ENCODE measurements at places on chromosomes 16 and 17. TPM values are rescaled to one million over a fixed set of nuclear protein-coding genes. Genes with fewer than 3 reads are reported as not detected.

SLFN14 gene
- 3.2 TPM for total RNA-seq

COX6A2 gene
- not detected for total RNA-seq

OR1A1 gene
- total RNA-seq: not detected

- no peak overlapping the region for H3K4me3 ChIP-seq
- H3K27me3 ChIP-seq: peaks cover 11% of the 10 kb centered on the region
- H3K27ac ChIP-seq: no peak overlapping the region
- H3K36me3 ChIP-seq: no peaks in the 10 kb centered on the region
These were observed 5.6 kb upstream of the CXCL16 start for GRCh38 chr17:4744999-4745969.

- H3K27me3 ChIP-seq: no peaks in the 10 kb centered on the region
- no peaks in the 10 kb centered on the region for H3K4me1 ChIP-seq
- H3K36me3 ChIP-seq: no peaks in the 10 kb centered on the region
- no peak overlapping the region for H3K4me3 ChIP-seq
- no peak for DNase-seq
- no peak overlapping the region for H3K27ac ChIP-seq
These were observed 619.3 kb downstream of the TP53TG3F start for GRCh38 chr16:34078691-34079090.

DNA sequence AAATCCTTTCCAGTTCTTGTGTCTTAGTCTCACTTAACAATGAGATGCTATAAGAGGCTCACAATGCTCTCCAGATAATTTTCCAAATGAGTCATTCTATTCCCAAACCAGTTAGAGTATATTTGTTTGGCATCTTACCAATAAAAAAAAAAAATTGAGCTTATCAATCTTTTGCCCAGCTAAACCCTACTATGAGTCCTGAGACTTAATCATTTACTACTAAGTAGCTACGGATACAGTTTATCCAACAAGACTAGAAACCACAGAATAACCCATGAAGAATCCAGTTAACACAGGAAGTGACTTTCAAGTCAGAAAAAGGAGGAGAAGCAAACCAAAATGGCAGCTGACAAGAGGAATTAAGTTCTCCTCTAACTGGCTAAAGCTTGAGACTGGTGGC is 330.3 kb upstream of the XYLT1 start:
- H3K4me1 ChIP-seq: no peaks in the 10 kb centered on the region
- no peaks in the 10 kb centered on the region for H3K36me3 ChIP-seq
- DNase-seq: no peak
- H3K27ac ChIP-seq: no peak overlapping the region

- H3K4me1 ChIP-seq: peaks cover 68% of the 10 kb centered on the region
- DNase-seq: no peak
- no peak overlapping the region for H3K4me3 ChIP-seq
- H3K27ac ChIP-seq: no peak overlapping the region
- no peaks in the 10 kb centered on the region for H3K36me3 ChIP-seq
These were observed 1.8 kb upstream of the SLC4A1 start for GRCh38 chr17:44269535-44270240.

DNA sequence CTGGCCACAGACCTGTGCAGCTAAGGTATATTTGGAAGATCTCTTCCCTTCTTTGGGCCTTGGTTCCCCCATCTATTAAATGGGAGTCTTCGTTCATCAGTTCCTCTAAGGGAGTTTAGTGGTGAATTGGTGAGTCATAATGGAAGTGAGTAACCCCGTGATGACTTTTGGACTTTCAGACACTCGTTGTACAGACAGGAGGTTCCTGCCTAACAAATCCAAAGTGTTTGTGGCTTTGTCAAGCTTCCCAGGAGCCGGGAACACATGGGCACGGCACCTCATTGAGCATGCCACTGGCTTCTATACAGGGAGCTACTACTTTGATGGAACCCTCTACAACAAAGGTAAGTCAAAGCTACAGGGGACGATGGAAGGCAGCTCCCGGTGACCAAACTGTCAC is 40.4 kb downstream of the WSCD1 start:
- H3K27me3 ChIP-seq: no peaks in the 10 kb centered on the region
- no peak overlapping the region for H3K4me3 ChIP-seq
- DNase-seq: no peak
- H3K4me1 ChIP-seq: no peaks in the 10 kb centered on the region

DNA sequence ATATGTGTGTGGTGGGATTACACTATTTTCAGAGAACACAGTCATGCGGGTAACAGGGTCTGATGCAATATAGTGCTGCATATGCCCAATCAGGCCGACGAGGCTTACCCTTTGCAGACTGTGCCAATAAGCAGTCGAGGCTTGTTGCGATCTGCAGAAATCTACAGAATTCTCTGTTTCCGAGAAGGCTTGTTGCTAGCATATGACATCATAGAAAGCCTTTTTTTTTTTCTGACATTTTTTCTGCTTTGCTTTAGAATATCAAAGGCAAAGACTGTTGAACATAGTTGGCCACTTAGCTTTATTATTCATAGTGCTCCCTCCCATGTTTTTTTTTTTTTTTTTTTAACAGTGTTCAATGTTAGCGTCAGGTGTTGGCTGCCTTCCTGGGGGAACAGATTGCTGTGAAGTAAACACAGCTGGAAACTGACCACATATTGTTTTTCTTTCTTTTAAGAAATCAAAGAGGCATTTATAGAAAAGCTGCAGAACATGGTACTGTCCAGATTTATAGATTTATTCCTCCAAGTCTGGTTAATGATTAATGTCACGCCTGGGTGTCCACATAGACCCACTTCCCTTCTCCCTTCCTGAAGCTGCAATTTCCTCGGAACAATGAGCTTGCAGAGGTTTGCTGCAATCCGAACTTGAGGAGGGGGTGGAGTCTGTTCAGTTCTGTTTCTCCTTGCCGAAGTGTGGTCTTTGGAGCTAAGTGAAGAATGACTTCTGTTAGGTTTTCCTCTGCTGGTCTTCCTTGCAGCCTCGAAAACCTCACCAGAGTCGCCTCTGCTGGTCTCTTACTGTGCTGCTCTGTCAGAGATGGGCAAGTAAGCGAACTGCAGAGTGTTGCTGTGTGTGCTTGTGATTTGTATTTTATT is 87.3 kb downstream of the MAP2K6 start:
- H3K27me3 ChIP-seq: no peaks in the 10 kb centered on the region
- no peaks in the 10 kb centered on the region for H3K4me1 ChIP-seq
- no peaks in the 10 kb centered on the region for H3K36me3 ChIP-seq
- no peak overlapping the region for H3K27ac ChIP-seq
- H3K4me3 ChIP-seq: no peak overlapping the region
- no peak for DNase-seq

- no peak for DNase-seq
- no peak overlapping the region for H3K27ac ChIP-seq
- H3K27me3 ChIP-seq: no peaks in the 10 kb centered on the region
- no peak overlapping the region for H3K4me3 ChIP-seq
These were observed 1.2 kb downstream of the EVI2A start for GRCh38 chr17:31320241-31320640.

DNA sequence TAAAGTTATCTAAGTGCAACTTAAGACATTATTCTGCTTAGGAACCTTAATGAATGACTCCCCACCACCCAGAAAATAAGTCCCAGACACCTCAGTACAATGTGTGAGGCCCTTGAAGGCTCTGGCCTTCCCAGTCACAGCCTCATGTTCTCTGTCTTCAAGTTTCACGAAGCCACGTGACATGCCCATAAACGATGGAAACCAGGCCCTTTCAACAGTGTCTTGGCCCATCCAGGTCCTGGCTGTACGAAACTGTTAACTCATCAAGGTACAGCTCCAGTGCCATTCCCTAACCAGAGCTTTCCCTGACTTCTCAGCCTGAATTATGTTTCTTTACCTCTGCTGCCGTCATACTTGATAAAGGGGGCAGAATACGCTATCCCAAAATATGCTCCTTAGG is 69.0 kb downstream of the ARHGAP17 start:
- H3K27me3 ChIP-seq: no peaks in the 10 kb centered on the region
- H3K36me3 ChIP-seq: peaks cover 44% of the 10 kb centered on the region
- H3K4me1 ChIP-seq: no peaks in the 10 kb centered on the region
- H3K27ac ChIP-seq: no peak overlapping the region
- DNase-seq: no peak
- no peak overlapping the region for H3K4me3 ChIP-seq

DNA sequence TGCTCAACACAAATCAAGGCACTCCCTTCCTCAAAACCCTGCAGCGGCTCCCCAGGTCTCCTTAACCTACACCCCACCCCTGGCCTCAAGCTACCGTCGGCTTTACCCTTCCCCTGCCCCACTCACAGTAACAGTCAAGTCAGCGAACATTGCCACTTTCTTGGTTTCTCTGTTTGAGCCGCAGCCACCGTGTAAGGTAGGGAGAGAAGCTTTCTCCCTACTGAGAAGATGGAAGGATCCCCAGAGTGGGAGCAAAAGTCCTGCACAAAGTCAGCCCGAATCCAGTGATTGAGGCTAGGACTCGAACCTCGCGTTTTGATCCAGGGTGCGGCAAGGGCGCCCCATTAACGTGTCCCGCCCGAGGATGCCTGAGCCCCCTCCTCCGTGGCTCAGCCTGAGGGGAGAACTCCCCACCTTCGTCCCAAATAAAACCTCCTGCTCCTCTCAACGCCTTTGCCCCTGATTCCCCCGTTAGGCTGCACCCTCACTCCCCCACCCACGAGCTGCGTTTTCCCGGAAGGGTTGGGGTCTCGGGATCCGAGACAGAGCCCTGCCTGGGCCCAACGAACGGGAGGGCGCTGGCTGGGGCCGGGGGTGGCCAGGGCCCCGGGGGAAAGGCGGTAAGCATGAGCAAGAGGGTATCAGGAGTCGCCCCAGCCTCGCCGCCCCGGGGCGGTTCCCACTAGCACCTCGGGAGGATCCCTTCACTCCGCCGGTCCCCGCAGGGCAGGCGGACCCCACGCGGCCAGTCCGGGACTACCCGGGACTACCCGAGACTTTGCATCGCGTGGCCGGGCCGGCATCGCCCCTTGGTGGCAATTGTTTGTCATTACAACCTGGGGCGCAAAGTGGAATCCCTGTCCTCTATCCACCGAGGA is 9.9 kb upstream of the NAGS start:
- H3K27ac ChIP-seq: no peak overlapping the region
- no peaks in the 10 kb centered on the region for H3K36me3 ChIP-seq

GRCh38 chr17:61335845-61336655 is 63.6 kb upstream of the TBX2 start:
- H3K27ac ChIP-seq: no peak overlapping the region

DNA sequence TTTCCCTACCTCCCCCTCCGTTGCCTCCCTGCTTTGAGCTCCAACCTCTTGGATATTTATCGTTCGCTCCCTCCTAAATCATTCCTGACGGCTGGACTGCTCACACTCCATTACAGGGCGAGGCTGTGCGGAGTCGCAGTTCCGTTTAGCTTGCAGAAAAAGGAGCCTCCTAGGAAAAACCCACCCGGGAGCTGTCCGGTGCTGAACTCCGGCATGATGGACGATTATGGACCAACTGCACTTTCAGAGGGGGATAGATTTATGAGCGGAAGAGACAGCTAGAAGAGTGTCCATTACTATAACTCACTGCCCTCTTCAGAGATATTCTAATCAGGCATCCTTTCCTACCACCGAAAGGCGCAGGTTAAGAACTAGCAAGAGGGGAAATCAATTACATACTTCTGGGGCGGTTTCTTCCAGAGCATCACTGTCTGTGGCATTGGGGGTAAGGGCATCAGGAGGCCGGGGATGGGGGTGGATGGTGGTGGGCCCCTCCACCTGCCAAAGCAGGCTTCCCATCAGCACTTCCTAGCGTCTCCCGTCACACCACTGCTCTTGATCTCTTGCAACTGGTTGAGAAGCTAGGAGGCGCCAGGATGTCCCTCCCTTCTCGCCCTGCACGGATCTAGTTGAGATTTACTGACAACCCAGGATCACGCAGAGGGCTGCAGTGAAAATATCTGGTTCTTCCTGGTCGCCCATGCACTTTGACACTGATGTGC is 251.2 kb downstream of the ENGASE start:
- H3K27me3 ChIP-seq: peaks cover 30% of the 10 kb centered on the region
- no peaks in the 10 kb centered on the region for H3K36me3 ChIP-seq
- H3K4me3 ChIP-seq: no peak overlapping the region
- DNase-seq: peak; percentile 37
- H3K4me1 ChIP-seq: no peaks in the 10 kb centered on the region
- H3K27ac ChIP-seq: no peak overlapping the region
